G401 (cell line): ENCODE measurements at places on chromosomes 6 and 20.

- no peak for DNase-seq
Measured at GRCh38 chr20:43748274-43748673, 21.5 kb upstream of the GTSF1L start.

GRCh38 chr6:139834232-139834631 is 459.8 kb upstream of the CITED2 start:
- no peak for DNase-seq

- no peak for DNase-seq
Measured at GRCh38 chr6:44826025-44826676, 438.6 kb downstream of the CDC5L start.

DNA sequence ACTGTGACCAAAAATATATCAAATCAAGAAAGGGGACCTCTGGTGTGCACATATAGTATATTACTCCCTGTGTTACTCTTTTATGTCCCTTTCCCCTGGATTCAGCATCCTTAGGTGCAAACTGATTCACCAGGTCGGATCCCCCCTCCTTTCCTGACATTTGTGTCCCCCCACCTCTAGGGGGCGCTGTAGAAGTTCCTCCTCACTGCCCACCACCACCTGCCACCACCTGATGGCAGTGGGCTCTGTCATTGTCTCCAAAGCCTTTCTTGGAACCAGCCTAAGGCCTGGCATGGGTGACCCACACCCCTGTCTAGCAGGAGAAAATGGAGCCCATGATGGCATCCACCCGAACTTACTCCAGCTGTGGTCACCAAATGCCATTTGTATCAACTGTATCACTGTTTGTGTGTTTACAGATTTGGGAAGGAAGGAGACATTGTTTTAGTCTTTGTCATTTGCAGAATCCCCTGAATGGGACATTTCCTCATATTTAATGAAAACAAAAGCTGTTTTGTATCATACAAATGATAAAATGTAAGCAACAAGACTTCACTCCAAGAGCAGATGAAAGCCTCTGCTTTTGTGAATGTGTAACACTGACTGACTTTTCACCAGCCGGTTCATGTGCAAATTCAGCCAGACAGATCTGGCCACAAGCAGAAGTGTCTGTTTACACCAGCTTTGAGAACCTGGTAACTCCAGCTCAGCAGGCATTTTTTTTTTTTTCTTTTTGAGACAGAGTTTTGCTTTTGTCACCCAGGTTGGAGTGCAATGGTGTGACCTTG is 66.2 kb downstream of the ARMC2 start:
- DNase-seq, result no peak

DNA sequence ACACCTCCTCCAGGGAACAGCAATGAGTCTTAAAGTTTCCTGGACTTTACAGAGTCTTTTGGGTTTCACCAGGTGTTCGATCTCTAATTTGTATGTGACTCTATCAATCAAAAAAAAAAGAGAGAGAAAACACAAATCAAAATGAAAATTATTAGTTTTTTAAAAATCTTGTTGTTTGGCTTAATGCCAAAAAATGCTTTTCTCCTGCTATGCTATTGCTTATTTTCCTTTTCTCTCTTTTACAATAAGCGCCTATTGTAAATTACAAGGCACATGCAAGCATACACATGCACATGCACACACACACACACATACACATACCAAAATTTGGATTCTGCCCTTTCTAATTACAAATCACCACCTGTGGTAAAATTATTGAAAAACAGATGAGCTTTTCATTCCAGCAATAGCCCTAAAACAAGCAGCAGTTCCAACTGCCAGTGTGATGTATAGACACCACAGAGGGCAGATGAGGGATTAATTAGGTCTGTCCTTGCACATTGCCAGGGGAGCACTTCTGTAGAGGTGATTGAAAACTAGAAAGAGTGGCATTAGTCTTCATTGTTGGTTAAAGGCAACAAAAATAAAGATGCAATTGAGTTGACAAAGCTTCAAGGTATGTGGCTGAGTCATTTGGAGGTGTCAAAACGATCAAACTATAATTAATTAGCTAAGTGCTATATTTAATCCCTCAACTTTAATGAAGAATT is 631.7 kb downstream of the TFAP2B start:
- DNase-seq, result no peak

- DNase-seq, result no peak
Measured at GRCh38 chr6:91013511-91013910, 426.6 kb upstream of the MAP3K7 start.

DNA sequence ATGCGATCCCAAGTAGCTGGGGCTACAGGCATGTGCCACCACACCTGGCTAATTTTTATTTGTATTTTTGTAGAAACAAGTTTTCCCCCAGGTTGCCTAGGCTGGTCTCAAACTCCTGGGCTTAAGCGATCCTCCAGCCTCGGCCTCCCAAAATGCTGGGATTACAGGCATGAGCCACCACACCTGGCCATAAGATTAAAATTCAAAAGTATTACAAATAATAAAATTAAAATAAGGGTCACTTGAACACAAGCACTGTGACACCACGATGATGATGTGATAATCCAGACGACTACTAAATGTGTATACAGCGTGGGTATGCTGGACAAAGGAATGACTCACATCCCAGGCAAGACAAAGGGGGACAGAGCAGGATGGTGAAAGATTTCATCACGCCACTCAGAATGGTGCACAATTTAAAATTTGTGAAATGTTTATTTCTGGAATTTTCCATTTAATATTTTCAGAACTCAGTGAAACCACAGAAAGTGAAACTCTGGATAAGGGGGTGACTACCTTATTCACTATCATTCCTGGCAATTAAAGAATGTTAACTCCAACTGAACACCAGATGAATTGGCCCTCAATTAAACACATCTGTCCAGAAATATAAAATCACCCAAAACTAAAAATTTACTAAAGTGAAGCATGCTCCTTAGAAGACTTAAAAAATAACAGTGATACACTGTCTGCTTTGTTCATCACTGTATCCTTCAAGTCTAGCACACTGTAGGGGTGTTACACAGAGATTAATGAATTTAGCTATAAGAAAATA is 13.1 kb downstream of the B4GALT5 start:
- no peak for DNase-seq

DNA sequence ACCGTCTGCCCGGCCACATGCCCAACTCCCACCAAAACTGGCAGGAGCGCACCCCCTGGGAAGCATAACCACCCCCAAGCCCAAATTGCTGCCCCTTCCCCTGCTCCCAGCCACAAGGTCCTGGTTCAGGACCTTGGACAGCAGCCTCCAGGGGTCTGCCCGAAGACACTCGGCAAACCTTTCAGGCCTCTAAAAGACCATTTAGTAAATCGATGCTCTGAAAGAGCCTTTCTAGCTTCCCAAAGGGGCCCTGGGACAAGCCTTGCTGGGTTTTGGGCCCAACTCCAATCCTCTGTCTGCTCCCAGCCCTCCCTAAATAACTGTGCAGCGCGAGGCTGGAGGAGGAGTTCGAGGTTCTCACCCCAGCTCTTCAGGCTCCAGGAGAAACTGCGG is 30.5 kb downstream of the GRM4 start:
- no peak for DNase-seq
